Thymus (tissue), 14 donors: ENCODE measurements at places on chromosomes 13 and 19. TPM values are rescaled to one million over a fixed set of nuclear protein-coding genes. Genes with fewer than 3 reads are reported as not detected.

DPP9 gene
- 37.9 TPM for polyA plus RNA-seq

DNA sequence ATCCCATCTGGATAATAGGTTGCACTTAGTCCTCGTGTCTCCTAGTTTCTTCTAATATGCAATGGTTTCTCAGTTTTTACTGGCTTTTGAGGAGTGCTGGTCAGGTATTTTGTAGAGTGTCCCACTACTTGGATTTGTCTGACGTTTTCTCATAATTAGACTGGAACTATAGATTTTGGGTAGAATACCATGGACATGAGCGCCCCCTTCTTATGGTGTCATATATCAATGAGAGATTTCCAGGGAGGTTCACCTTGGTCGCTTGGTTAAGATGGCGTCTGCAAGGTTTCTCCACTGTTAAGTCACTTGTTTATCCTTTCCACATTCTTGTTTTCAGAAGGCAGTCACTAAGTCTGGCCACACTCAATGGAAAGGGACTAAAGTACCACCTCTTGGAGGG lies 6.7 kb downstream of the SOHLH2 start:
- DNase-seq: no peak

DNA sequence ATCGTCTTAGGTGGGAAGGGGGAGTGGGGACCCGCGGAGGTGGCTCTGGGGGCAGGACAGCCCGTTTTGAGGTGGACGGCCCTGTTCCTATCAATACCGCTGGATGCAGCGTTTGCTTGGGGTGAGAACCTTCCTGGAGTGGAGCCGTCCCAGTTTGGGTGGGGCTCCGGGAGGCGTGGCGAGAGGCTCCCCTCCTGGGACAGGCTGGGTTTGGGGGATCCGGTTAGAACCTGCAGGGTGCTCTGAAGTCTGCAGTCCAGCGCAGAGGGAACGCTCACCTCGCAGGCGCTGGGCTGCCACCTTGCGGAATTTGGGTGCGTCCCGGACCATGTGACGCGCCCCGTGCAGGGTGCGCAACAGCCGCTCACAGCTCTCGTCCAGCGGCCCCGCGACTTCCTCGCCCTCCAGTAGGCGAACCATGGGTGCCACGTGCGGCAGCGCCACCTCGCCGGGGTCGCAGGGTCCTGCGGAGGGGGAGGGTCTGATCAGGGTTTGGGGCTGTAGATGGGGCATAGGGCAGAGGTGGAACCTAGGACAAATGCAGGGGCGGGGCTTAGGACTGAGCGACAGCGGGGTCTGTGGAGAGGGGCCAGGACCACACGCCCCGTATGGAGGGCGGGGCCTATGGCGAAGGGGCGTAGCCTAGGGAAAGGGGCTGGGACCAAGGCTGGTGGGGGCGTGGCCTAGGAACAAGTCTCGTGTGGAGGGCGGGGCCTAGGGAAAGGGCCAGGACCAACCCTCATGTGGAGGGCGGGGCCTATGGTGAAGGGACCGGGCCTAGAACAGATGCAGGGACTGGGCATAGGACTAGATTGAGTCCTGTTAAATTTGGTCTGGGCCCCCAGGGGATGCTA lies 13.8 kb downstream of the SH2D3A start:
- DNase-seq: peak; percentile 70

- DNase-seq: no peak
Measured at GRCh38 chr13:26709461-26709860, 51.1 kb downstream of the GPR12 start.

DNA sequence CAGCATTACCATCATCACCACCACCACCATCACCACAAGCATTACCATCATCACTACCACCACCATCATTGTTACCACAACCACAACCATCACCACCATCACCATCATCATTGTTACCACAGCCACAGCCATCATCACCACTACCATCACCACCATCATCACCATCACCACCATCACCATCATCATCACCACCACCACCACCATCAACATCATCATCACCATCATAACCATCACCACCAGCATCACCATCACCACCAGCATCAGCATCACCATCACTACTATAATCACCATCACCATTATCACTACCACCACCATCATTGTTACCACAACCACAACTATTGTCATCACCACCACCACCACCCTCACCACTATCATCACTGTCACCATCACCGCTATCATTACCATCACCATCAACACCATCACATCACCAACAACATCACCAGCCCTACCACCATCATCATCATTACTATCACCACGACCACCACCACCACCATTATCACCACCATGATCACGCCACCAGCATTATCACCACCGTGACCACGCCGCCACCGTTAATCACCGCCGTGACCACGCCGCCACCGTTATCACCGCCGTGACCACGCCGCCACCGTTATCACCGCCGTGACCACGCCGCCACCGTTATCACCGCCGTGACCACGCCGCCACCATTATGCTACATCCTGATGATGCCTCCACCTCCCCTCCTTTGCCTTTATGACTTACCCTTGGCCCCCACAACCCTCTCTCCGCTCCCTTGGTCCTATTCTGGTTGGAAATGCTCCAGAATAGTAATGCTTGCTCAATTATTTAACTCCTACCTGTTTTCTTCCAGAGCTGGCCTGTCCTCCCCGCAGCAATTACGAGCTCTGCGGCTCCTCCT lies 10.0 kb upstream of the FXYD3 start:
- no peak for DNase-seq

DNA sequence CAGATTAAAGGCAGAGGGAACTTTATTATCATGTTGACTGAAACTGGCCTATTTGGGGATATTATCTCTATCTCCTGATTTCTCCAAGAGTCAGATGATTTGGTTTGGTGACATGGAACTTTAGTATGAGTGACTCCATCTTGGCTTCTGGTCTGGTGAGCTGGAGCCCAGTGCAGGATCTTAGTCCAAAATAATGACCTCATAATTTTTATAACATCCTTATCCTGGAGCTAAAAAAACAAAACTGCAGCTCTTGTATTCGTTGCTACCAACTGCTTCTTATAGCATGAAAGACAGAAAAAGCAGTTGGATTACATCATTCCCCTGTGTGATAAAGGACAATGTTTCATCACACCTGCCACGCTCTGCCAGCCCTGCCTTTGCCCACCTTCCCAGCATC lies 39.3 kb upstream of the RNF17 start:
- DNase-seq: no peak

KLC3 gene
- 5.5 TPM for polyA plus RNA-seq

PLPP2 gene
- 5.8 TPM for polyA plus RNA-seq

FXYD3 gene
- polyA plus RNA-seq: 175 TPM

PRODH2 gene
- 0.23 TPM for polyA plus RNA-seq
